ENCODE measurements at places on chromosomes 7 and 10.

DNA sequence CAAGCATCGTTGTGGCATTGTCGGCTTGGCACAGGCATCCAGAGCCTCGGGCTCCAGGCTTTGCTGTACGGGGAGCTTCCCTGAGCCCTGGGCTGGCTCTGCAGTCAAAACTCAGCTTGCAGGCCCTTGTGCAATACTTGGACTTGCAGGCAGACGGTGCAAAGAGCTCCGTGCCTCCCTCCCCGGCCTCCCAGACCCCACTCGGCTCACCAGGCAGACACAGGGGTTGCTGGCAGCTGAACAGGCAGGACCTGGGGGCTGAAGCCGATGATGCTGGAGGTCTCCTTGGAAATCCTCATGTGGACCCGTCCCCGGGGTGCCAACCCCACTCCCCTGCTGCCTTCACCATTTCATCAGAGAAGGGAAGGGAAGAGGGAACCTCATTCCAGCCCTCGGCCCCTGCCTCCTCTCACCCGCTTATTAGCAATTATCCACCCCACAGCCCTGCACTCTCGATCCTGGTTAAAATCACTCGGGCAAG, 59.6 kb upstream of the GNA12 start:
- DNase-seq, result no peak

DNA sequence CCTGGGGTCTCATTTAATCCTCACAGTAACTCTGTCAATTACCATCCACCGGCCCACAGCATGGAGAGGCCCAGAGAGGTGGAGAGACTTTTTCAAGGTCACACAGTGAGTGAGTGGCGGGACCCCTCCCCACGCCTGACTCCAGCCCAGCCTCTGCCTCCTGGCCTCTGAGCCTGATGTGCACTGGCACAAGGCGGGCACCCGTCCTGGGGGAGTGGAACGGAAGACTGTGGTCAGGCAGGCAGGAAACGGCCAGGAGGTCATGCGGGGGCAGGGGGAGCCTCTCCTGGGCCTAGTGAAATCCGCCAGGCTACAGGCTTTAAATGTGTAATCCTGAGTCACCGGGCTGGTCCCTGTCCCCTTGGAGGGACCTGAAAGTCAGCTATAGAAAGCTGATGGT, 32.2 kb downstream of the ZCCHC24 start:
- DNase-seq, result no peak

GRCh38 chr7:36887969-36888368, 163.7 kb upstream of the AOAH start:
- DNase-seq, result no peak

- DNase-seq, result no peak
Measured at GRCh38 chr10:10589540-10590303, 427.9 kb upstream of the CELF2 start.

GRCh38 chr7:75737856-75738603, 711 bp downstream of the HIP1 start:
- no peak for DNase-seq

DNA sequence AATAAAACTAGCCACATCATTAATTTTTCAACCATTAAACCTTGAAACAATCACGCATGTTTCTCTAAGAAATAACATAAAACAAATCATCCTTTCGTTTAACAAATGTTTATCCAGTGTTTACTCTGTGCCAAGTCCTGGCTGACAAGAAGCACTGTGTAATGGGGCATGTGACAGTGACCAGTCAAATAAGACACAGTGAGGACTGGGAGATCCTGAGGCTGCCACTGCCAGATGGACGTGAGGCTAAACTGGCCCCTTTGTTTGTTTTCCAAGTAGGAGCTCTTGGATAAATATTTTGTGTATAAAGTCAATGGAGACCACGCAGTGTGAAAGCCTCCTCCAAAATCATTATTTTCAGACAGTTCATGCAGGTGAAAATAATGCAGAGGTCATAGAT, 626.2 kb downstream of the SUGCT start:
- no peak for DNase-seq

GRCh38 chr7:142771353-142771723, 568 bp downstream of the PRSS2 start:
- no peak for DNase-seq

DNA sequence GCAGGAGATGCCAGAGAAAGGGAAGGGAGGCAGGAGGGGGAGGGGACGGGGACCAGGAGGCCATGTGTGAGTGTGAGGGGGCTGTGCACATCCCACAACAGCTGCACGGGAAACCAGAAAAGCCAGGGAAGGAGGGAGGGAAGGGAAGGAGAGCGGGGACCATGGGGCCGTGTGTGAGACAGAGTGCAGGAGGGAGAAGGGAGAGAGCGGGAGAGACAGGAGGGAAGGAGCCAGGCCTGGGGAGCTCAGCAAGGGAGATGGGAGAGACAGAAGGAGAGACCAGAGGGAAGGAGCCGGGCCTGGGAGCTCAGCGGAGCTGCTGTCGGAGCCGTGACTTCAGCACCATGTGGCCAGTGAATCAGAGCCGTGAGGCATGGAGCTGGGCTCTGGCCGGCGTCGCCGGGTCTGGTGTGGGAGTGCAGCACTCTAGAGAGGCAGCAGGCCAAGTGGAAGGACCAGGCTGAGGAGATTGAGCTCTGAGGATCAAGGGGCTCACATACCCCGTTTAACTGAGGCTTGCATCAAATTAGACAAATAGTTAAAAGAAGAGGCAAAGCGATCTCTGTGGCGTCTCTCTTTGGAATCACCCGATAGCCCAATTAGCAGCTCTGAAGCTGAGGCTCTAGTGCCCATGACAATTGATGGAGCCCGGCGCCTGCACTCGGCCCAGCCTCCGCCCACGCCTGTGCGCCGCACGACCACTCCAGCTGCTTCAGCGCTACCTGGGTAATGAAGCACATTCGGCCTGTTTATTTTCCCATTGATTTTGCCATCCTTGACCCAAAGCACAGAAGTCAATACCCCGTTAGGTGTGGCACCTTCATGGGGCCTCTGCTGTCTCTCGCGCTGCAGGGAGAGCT, 150.4 kb downstream of the MAD1L1 start:
- DNase-seq, result no peak

GRCh38 chr10:44478876-44479705, 94.2 kb upstream of the CXCL12 start:
- DNase-seq, result no peak

- no peak for DNase-seq
Measured at GRCh38 chr7:45182856-45183710, 25.5 kb downstream of the RAMP3 start.

DNA sequence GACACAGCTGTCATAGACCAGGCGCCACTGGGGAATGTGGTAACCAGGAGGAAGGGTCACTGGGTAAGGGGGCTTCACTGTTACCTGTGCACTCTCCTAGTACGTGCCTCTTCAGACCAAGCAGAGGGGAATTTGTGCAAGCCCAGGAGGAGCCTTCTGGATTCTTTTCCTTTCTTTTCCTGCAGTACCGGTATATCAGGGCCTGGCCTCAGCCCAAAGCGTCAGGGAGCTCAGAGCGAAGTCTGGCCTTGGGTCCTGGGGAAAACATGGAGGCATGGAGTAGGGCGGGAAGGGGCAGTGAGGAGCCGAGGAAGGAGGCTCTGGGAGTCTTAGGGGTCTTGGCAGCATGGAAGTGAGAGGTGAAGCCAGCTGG, 133.6 kb upstream of the GDF10 start:
- no peak for DNase-seq

DNA sequence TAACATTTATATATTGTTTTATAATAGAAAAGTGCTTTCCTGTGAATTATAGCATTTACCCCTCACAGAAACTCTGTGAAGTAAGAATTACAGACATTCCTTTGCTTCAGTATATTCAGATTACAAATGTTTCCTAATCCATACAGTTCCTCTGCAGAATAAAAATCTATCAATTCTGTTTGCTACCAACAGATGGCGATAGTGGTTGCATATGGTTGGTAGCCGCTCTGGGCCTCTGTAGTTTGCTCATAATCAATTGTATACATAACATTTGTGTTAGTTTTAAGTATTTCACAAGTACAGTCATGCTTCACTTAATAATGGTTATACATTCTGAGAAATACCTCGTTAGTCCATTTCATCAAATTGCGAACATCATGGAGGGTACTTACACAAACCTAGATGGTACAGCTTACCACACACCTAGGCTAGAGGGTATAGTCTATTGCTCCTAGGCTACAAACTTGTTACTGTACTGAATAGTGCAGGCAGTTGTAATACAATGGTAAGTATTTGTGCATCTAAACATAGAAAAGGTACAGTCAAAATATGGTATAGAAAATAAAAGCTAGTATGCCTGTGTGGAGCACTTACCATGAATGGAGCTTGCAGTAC, 94.4 kb upstream of the STEAP4 start:
- DNase-seq, result no peak

DNA sequence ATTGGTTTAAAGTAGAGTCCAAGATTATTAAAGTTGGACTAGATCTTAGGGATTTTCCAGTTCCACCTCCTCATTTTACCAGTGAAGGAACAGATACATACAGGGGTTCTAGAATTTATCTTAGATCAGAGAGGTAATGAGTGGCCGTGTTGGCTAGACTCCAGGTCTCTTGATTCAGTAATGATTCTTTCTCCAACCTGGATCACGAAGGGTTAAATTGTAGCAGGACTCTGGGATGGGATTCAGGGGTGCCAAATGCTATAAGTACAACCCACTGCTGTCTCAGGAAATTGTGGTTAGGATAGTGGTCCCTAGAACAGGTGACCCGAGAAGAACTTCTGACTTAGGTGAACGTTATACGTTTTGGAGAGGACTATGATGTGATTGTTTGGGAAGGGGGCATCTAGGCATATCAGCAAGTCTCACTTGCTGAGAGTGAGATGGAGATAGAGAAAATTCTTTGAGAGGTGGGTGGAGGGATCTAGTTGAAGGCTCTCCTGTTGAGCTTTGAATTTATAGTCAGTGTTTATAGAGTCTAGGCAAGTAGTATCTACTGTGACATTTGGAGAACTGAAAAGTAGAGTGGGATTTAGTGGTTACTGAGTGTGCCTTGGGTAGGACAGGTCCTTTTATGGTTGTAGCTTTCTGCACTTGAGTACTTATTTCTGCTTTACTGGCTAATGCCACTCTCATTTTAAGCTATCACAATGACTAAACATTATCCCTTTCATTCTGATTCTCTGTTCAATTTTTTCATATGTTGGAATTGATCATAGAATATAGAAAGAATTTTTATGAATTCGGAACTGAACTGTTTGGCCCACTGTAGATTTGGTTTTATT, 58.3 kb downstream of the ST7 start:
- no peak for DNase-seq

GRCh38 chr7:111893190-111893589, 313.0 kb downstream of the DOCK4 start:
- DNase-seq, result no peak

DNA sequence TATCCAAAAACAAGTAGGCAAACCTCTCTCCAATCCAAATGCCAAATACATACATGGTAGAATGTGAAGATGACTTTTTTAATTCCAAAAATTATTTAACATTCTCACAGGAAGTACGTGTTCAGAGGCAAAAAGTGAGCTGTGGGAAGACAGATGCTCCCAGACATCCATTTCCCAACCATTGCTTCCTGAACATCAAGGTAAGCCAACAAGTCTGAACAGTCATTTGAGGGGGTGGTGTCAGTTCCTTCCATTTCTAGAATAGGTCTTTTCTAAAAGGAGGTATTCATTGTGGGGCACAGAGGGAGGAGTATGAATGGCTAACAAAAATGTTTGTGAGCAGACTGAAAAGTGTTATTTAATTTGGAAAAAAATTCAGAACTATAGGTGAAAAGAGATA, 49.1 kb downstream of the OSBPL3 start:
- no peak for DNase-seq

- DNase-seq, result no peak
Measured at GRCh38 chr7:155874010-155874409, 61.7 kb upstream of the SHH start.

GRCh38 chr10:8416192-8416701, 361.8 kb downstream of the GATA3 start:
- no peak for DNase-seq

- peak; percentile 71 for DNase-seq
Measured at GRCh38 chr7:74401137-74401859, 52.4 kb upstream of the GTF2IRD1 start.

DNA sequence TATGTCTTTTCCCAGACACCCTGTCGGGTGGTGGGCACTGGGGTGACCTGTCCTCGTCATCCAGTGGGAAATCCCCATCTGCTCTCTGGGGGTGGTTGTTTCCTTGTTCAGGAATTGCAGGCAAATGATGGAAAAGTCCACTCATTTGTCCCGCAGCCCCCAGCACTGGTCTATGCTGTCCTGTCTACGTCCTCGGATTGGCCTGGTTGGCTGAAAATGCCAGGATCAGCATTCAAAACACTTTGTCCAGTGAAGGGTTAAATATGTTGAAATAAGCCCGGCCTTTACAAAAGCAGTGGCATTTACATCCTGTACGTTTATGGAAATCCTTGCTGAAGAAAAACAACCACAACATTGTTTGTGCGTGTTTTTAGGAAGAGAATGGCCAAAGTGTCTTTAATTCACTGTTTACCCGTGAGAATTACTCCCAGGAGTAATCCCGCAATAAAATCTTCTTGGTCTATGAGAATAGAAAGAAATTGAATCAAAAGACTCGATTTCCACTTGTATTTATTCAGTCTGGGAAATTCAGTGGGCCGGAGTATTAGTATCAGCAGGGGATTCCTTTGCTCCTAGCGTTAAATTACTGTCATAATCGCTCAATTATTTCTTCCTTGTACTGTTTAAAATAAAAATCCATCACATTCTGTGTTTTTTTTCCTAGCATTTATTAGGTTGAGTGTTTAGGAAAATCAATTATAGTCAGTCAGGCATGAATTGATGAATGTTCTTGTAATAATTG, 116.8 kb upstream of the SH2B2 start:
- no peak for DNase-seq

- no peak for DNase-seq
Measured at GRCh38 chr7:139232377-139232717, 1.3 kb downstream of the UBN2 start.

All from stimulated activated CD4-positive, alpha-beta T cell treated with anti-CD3 and anti-CD28 coated beads, Interleukin-4, amount 100 ng/mL, for 4 hours (primary cell).